Neural progenitor cell (in vitro differentiated cells): ENCODE measurements at places on chromosomes 6 and 20.
A peak's percentile ranks its signal among the peaks of the same experiment; 100 is the strongest.

GRCh38 chr6:49607391-49607982 is 29.2 kb downstream of the RHAG start:
- no peak for DNase-seq
- peaks cover 3% of the 10 kb centered on the region for H3K4me1 ChIP-seq
- H3K36me3 ChIP-seq: no peaks in the 10 kb centered on the region
- no peaks in the 10 kb centered on the region for H3K27me3 ChIP-seq

- no peaks in the 10 kb centered on the region for H3K27me3 ChIP-seq
- H3K27ac ChIP-seq: no peak overlapping the region
- no peaks in the 10 kb centered on the region for H3K4me1 ChIP-seq
- no peak overlapping the region for H3K4me3 ChIP-seq
- no peaks in the 10 kb centered on the region for H3K36me3 ChIP-seq
Measured at GRCh38 chr6:119161438-119161837, 83.0 kb upstream of the FAM184A start.

DNA sequence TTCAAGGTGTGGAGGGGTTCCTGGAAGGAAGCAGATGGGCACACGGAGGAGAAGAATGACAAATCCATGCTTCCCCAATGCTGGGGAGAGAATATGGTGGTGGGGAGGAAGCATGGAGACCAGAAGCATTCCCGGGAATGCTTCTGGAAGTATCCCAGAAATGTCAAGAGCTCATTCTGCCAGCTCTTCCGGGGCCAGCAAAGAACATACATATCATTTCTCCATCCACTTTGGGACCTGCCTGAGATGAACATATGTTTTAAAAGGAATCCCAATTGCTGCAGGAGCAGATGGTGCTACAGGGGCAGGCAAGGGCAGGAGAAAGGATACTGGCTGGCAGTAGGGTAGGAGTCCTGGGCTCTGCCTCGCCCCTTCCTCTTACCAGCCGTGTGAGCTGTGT is 37.9 kb upstream of the CCDC167 start:
- peaks cover 64% of the 10 kb centered on the region for H3K27me3 ChIP-seq
- H3K27ac ChIP-seq: no peak overlapping the region
- no peak overlapping the region for H3K4me3 ChIP-seq
- peaks cover 37% of the 10 kb centered on the region for H3K4me1 ChIP-seq
- no peaks in the 10 kb centered on the region for H3K36me3 ChIP-seq

DNA sequence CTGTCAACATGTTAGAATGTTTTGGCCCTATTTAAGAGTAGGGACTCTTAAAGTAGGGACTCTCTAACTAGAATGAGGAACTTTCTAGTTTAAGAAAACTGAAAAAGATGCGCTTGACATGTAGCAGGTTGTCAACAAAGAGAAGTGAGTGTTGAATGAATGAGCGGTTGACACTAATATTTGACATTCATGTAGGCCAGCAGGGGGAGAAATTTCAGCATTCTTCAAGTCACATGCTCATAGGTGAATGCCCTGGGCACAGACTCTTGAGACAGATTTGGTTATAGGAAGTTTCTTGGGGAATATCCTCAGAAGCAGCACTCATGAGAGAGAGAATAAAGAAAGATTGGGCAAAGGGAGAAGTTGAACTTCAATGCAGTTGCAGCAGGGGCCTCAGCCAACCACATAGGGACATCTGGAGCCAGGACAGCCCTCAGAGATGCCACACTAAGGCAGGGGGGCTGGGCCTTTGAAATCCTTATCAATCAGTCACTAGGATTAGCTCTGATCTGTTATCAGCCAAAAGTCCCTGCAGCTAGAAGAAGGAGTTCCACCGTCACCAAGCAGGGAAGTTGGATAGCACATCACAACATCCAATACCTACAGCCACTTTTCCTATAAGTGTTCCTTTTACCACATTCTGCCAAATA is 145.1 kb upstream of the FKBP1C start:
- no peaks in the 10 kb centered on the region for H3K4me1 ChIP-seq
- no peak overlapping the region for H3K4me3 ChIP-seq
- no peaks in the 10 kb centered on the region for H3K27me3 ChIP-seq
- DNase-seq: no peak
- H3K27ac ChIP-seq: no peak overlapping the region

DNA sequence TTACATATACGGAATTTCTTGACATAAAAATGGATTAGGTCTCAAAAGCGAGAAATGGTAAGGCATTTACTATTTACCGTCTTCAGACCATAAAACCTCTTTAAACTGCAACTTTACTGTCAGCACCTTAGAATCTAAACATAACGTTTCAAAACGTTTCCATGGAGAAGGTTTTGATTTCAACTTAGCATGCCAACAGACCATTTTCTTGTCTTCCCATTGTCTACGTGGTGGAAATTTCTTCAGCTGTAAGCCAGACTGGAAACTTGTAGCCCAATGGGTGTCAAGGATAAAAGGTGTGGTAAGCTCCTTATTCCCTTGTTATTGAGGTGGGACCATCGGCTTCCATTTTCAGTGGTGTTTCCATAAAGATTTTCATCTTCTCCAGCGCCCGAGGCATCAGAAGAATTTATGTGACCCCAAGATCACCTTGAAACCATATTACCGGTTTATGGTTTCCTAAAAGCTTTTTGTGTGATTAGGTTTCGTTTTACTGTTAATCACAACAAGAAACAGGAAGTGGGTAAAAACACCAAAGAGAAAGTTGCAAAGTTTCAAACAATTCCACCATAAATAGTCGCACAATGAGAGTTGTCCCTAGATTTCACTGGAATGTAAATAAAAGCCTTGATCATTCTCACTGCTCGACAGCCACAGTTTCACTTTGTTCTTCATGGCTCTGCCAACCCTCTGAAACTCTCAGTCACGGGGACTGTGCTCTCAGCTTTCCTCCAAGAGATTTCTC is 63.0 kb upstream of the CD2AP start:
- DNase-seq: no peak
- no peaks in the 10 kb centered on the region for H3K36me3 ChIP-seq
- no peaks in the 10 kb centered on the region for H3K4me1 ChIP-seq
- H3K27ac ChIP-seq: no peak overlapping the region

- no peak overlapping the region for H3K27ac ChIP-seq
- DNase-seq: peak; percentile 43
- H3K27me3 ChIP-seq: no peaks in the 10 kb centered on the region
- H3K4me1 ChIP-seq: peaks cover 14% of the 10 kb centered on the region
- H3K4me3 ChIP-seq: no peak overlapping the region
- H3K36me3 ChIP-seq: no peaks in the 10 kb centered on the region
Measured at GRCh38 chr6:71040043-71040442, 83.2 kb upstream of the B3GAT2 start.

DNA sequence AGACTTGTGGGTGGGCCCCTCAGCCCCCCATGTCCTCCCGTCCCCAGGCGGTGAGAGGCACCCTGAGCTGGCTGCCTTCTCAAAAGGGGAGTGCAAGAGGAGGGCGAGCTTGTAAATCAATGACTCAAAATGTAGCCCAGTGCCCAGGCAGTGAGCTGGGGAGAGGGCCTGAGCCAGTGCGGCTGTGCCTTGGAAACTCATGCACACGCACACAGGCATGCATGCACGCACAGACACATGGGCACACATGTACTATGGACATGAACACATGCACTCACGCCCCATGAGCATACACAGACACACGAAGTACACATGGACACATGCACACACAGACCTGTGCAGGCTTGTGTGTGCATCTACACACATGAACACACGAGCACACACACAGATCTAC is 133.5 kb downstream of the TAF4 start:
- H3K36me3 ChIP-seq: no peaks in the 10 kb centered on the region
- peaks cover 10% of the 10 kb centered on the region for H3K4me1 ChIP-seq
- H3K4me3 ChIP-seq: no peak overlapping the region

GRCh38 chr6:143772116-143773086 is 70.7 kb upstream of the LTV1 start:
- no peak overlapping the region for H3K27ac ChIP-seq
- H3K4me1 ChIP-seq: no peaks in the 10 kb centered on the region
- no peaks in the 10 kb centered on the region for H3K36me3 ChIP-seq
- no peak for DNase-seq
- H3K27me3 ChIP-seq: no peaks in the 10 kb centered on the region

DNA sequence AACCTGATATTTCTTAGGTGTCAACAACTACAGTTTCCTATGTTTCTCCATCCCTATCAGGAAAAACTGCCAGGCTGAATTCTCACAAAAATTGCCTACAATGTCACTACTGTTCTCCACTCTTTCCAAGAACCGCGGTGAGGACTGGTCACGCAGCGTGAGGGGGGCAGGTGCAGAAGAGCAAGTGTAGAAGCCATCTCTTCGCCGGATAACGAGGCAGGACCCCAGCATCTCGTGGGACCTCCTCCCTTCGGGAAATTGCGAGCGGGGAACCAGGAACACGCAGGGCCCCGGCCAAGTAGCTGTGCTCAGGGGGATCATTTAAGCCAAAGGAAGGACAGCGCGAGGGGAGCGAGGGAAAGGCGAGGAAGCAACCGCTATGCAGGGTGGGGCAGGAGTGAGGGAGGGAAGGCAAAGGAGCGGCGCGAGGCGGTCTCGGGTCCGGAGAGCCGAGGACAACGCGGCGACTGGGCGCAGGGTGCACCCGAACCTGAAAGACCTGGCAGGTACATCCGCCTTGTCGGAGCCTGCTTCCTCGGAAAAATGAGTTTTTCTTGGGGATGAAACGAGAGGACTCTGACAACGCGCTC is 559 bp downstream of the APMAP start:
- peaks cover 13% of the 10 kb centered on the region for H3K4me1 ChIP-seq
- H3K27ac ChIP-seq: no peak overlapping the region
- peak overlapping the region; percentile 53 for H3K4me3 ChIP-seq
- peak; percentile 53 for DNase-seq

GRCh38 chr6:4880363-4880762 is 104.2 kb downstream of the CDYL start:
- peaks cover 5% of the 10 kb centered on the region for H3K4me1 ChIP-seq
- no peak overlapping the region for H3K27ac ChIP-seq
- no peak for DNase-seq
- H3K36me3 ChIP-seq: no peaks in the 10 kb centered on the region
- H3K27me3 ChIP-seq: no peaks in the 10 kb centered on the region

DNA sequence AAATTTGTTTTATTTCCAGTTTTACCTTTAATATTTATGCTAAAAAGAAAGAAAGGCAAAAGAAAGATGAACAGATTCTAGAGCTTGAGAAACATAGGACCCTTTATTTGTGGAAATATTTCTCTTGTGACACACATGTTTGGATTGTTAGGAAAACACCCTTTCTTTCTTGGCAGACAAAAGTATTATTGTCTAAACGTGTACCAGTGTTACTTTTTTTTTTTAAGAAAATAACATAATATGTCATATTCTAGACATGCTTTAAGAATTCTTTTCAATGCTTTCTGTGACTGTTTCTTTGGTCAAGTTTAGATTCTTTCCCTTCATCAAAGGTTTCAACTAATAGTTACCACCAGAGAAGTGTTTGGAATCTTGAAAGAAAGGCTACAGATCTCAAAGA is 183.4 kb upstream of the CNR1 start:
- H3K4me1 ChIP-seq: no peaks in the 10 kb centered on the region
- H3K36me3 ChIP-seq: no peaks in the 10 kb centered on the region
- no peak overlapping the region for H3K27ac ChIP-seq
- DNase-seq: no peak
- no peaks in the 10 kb centered on the region for H3K27me3 ChIP-seq

- no peak overlapping the region for H3K27ac ChIP-seq
- H3K4me3 ChIP-seq: no peak overlapping the region
- DNase-seq: no peak
- H3K36me3 ChIP-seq: no peaks in the 10 kb centered on the region
- no peaks in the 10 kb centered on the region for H3K27me3 ChIP-seq
Measured at GRCh38 chr6:16950302-16950701, 151.5 kb upstream of the STMND1 start.

DNA sequence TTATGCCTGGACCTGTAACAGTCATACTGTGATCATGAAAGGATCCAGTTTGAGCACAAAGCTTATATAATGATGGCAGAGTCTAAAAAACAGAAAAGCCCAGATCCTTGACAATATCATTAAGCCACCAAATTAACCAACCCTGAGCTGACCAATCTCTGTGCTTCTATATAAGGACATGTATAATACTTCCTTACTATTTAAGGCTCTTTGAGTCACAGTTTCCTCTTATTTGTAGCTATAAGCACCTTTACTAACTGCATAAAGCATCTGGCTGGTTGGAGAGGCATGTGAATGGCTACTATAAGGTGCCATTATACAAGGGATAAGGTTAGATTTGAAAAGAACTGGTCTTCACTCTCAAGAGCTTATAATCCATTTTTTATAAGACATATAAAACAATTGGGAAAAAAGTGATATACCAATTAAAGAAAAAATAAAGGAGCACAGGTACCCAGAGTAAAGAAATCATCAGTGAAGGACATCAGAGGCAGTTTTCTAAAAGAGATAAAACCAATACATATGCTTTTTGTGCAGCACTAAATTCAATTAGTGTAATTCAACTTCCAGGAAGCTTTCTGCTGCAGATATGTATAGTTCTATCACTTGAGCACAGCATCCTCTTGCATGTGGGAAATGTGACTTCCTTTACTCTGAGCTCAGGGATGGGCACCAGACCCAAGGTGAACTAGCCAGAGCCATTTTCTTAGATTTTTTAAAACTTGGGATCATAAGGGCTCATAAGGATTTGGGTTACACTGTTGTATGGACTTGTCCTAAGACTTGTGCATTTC is 121.0 kb downstream of the BTBD9 start:
- DNase-seq: no peak
- no peaks in the 10 kb centered on the region for H3K27me3 ChIP-seq
- H3K27ac ChIP-seq: no peak overlapping the region
- no peaks in the 10 kb centered on the region for H3K4me1 ChIP-seq
- H3K4me3 ChIP-seq: no peak overlapping the region

GRCh38 chr20:63194007-63194796 is 21.7 kb downstream of the YTHDF1 start:
- no peaks in the 10 kb centered on the region for H3K36me3 ChIP-seq
- H3K4me3 ChIP-seq: no peak overlapping the region
- H3K4me1 ChIP-seq: no peaks in the 10 kb centered on the region
- no peak overlapping the region for H3K27ac ChIP-seq
- no peaks in the 10 kb centered on the region for H3K27me3 ChIP-seq
- DNase-seq: no peak

GRCh38 chr20:934186-934840 is 18.2 kb upstream of the ANGPT4 start:
- DNase-seq: peak; percentile 10
- H3K4me1 ChIP-seq: no peaks in the 10 kb centered on the region
- no peak overlapping the region for H3K4me3 ChIP-seq
